ENCODE measurements at places on chromosomes 2 and 18.
A peak's percentile ranks its signal among the peaks of the same experiment; 100 is the strongest.

- no peak for DNase-seq
Measured at GRCh38 chr2:28545590-28546200, 49.8 kb downstream of the PLB1 start.

DNA sequence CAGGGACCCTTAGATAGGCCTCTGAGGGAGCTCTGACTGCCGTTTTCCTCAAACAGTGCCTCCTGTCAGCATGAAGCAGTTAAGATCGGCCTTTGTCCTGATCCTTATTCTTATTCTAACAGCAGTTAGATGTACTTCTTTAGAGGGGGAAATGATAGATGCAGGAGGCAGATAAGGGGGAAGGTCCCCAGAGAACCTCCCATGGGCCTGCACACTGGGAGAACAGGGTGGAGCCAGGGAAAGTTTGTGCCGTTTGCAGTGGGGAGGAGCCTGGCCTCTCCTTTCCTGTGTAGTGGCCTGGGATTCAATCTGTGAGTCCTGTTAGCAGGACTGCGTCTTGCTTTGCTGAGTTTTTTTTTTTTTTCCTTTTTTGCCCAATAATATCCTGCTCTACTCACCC lies 7.9 kb upstream of the INPP4A start:
- DNase-seq = no peak

DNA sequence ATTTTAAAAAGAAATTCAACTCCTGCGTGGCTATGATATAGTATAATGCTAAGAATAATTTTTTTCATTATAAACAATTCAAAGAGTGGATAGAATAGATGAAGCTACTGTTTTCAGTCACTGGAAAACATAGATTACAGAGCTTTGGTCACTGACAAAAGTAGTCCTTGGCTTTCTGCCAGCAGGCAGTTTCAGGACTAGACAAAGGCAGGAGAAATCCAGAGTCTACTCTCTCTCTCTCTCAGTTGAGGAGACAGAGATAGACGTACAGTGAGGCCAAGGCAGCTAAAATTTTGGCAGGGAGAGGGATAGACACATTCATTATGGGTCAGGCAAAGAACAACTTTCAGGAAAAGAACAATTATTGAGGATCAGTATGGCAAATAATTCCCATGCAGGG lies 491.4 kb upstream of the CRIM1 start:
- no peak for DNase-seq

GRCh38 chr18:61209801-61210200 lies 123.4 kb upstream of the CDH20 start:
- DNase-seq = no peak

- DNase-seq = no peak
Measured at GRCh38 chr18:71443706-71444480, 1100.2 kb downstream of the CBLN2 start.

DNA sequence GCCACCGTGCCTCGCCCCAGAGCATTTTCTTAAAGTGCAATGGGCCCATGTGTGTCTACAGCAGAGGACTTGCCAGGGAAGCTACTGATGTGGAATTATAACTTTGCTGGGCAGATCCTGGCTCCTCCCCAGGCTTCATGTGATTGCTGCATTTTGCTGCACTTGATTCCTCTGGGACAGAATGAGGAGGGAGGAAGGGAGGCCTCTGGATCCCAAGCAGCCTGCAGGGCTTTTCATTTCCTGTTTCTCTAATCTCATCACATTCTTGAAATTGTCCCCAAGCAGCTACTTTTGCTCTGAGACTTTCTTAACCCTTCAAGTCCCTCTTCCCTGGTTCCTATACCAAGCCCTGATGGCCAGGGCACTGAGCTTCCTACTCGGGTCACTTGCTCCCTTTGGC lies 134.4 kb upstream of the SEC11C start:
- DNase-seq = peak; percentile 67

DNA sequence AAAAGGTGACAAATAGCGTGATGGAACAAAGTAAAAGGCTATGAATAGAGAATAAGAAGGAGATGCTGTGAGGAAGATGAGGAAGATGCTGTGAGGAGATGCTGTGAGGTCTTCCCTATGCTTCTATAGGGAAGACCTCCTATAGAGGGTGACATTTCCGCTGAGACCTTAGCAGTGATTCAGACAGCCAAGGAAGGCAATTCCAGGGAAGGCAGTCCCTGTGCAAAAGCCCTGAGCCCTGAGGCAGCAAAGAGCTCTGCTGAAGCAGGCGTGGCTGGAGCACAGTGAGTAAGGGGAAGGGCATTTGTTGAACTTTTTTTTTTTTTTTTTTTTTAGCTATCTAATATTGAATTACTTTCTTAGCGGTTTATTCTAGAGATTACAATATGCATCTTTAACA lies 142.7 kb upstream of the FOSL2 start:
- no peak for DNase-seq

GRCh38 chr2:219511547-219512325 lies 2.5 kb upstream of the ASIC4 start:
- no peak for DNase-seq

DNA sequence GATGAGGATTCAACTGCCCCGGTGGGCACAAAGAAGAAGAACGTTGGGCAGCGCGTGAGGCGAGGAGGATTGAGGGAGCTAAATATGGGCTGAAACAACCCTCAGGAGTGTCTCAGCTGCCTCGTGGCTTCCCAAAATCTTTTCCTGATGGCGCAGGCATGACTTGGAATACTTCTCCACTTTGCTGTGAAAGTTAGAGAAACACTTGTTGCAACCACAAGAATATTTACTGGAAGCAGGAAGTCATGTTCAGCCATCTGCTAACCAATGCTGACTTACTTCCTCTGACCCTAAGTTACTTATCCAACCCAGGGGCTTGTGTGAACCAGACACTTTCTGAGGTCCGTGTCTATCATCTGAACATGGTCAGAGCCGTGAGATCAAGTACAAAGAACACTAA lies 148.8 kb downstream of the ARL4C start:
- no peak for DNase-seq

GRCh38 chr2:97900806-97901205 lies 94.9 kb downstream of the TMEM131 start:
- no peak for DNase-seq

DNA sequence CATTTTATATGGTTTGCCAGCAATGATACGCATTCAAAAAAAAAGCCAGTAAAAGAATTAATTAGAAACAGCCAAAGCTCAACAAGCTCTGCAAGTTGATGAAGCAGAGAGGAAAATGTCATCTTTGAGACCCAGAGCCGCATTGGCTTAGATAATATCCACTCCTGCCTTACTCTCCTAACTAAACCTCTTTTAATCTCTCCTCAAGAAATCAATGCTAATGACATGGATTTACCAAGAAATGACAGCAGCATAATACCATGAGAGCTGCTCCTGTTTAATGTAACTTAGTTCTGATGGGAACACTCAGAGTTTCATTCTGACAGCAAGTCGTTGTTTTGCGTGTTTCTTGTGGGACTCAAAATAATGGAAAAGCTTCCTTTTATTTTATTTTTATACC lies 1099.4 kb upstream of the PIK3C3 start:
- no peak for DNase-seq

DNA sequence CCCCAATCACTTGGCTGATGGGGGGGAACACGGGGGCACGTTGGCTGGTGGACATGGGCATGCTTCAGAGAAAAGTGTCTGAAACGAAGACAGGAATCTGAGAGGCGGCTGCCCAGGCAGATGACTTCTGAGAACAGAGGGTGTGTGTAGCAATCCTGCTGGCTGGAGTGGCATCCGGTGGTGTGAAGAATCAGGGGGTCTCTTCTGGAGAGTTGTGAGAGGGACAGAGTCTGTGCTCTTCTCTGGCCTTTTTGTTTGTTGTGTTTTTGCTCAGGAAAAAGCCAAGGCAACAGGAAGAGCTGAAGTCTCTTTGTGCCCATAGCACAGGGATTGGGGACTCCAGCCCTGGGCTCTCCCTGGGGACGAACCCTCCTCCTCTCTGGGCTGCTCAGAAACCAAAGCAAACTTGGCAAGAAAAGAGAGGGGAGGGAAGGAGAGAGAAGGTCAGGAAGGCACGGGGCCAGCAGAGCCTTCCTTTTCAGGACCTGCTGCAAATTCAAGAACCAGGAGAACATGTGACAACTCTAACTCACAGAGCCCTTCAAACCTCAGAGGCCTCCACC lies 97.0 kb upstream of the SMAD2 start:
- DNase-seq = no peak

DNA sequence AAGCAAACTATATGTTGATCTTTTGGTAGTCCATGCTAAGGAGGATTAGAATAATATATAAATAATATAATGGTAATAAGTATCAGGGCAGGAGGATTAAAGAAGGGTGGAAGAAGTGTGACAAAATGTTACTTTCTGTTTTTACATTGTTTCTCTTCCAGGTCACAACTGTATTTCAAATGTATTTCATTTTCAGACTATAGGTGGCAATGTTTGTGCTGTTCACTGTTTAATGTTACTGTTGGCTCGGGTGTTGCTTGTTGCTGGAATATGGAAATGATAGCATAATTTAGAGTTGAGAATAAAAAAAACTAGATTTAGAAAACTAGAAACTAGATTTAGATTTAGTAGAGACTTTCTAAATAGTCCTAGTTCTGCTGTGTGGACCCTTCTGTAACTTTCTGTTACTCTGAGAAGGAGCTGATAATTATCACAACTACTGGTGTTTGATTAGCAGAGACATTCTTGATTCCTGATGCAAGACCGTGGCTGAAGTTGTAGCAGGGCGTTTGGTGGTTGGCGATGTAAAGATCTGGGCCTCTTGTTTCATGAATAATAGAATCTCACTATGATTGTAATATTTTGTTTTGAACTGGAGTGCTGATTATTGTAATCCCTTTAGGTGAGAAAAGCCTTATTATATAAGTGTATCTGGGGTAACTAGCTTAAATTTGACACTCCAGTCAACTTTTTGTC lies 7.9 kb downstream of the NEDD4L start:
- DNase-seq = no peak

GRCh38 chr18:11857177-11857887 lies 6.1 kb downstream of the CHMP1B start:
- DNase-seq = peak; percentile 100

DNA sequence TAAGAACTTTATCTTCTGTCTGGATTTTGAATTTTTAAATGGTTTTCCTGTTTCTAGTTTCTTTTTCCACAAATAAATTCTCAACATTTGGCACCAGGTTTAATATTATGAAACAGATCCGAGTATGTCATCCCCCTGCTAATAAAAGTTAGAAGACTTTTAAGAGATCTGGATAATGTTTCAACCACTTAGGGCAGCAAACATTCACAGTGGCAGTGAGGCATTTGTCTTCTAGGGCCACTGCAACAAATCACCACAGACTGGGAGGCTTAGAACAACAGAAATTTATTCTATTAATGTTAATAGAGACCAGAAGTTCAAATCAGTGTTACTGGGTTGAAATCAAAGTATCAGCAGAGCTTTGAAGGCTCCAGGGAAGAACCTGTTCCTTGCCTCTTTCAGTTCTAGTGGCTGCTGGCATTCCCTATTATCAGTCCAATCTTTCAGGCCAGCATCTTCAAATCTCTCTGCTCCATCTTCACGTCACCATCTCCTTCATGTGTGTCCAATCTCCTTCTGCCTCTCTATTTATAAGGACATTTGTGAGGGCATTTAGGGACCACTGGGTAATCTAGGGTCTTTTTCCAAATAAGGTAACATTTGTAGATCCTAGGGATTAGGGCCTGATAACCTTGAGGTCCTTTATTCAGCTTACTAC lies 23.4 kb downstream of the ACSL3 start:
- DNase-seq = no peak

- no peak for DNase-seq
Measured at GRCh38 chr2:25079050-25079635, 37.3 kb downstream of the EFR3B start.

DNA sequence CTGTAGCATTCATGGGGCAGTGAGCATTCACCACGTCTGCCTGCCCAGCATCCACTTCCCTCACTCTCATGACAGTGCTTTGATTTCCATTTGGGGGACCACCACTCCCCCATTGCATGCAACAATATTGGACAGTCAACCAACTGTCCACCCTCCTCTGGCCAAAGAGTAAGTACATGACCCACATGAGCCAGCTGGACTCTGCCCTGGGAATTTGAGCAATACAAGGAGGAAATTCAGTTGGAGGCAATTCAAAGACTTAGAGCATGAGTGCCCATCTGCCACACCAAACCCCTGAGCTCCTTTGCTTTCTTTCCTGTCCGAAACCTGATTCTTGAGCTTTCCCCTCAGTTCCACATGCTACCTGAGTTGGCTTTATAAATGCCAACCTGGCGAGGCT lies 41.7 kb upstream of the PNO1 start:
- DNase-seq = no peak

DNA sequence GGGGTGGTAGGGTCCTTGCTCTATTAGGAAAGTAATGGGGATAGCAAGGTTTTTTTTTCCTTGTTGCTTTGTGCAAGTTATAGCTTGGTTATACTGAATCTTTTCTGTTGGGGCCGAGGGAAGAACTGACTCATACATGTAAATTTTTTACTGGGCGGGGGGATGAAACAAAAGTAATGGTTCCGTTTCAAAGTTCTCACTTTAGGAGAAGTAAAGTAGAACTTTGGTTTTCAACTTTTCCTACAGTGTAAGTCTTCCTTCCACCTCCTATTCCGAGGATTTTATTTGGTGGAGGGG lies 1.1 kb downstream of the AFTPH start:
- DNase-seq = no peak

DNA sequence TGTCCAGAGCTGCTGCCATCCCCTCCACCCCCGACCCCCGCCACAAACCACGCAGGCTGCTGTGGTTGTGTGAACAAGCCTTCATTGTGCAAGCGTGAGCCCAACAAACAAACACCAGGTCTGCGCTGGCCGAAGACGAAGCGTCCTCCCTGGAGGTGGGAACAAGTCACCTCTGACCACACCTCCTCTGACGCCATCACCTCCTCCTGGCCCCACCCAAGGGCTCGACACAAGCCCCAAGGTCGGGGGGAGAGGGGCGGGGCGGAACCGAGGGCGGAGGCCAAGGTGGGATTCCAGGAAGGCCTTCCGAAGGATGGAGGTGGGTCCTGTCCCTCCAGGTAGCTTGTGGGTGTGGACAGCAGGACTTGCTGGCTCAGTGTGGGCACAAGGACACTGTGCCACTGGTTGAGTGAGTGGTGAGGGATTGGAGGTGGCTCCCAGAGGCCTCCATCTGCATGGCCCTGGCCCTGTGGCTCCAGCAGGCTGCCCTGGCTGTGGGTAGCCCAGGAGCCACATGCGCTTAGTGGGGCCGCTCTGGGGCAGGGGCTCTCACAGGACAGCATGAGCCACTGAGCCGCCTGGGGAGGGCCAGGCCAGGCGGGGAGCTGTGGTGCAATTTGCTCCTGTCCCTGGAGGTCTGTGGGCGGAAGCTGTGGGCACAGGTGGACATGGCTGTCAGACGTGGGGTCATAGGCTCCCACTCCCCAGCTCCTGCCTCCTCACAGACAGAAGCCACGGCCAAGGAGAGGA lies 7.4 kb upstream of the GPR17 start:
- no peak for DNase-seq

GRCh38 chr2:167945660-167946368 lies 301.6 kb downstream of the STK39 start:
- no peak for DNase-seq

GRCh38 chr18:55582325-55582724 lies 5.7 kb downstream of the TCF4 start:
- DNase-seq = no peak

GRCh38 chr2:111160758-111161157 lies 40.0 kb downstream of the BCL2L11 start:
- peak; percentile 58 for DNase-seq

Measured in skeletal muscle cell (primary cell).